NCI-H345 (cell line): ENCODE measurements at places on chromosomes 13 and 19.

GRCh38 chr13:27487776-27488175 is 37.4 kb upstream of the MTIF3 start:
- no peak for DNase-seq

DNA sequence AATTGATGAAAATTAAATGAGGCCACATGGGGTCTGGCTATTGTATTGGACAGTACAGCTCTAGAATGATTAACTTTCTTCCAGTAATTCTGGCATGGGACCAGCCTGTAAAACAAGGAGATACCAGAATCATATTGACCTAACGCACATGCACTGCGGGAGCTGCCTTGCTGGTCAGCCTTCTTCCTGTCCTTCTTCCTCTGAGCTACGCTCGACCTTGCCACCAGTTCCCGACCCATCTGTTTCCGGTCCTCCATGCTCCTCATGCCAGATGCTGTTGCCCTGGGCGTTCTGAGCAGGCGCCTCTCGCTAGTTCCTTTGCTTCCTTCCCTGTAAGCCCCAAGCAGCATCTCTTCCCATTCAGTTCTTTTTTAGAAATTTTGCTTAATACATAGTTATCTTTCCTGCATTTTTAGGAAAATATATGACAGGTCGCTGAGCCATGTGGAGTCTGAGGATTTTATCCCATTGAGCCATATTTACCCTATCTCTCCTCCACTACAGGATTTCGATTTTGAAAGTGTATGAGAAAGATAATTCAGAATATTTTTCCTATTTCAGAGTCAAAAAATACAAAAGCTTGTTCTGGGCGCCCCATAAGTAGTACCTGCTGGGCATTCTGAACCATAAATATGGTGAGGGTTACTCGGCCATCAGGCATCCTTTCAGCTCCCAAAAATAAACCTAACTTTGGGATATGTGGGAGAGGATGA is 38.6 kb downstream of the TNFRSF19 start:
- DNase-seq = no peak

GRCh38 chr13:45015300-45015699 is 26.0 kb downstream of the GPALPP1 start:
- DNase-seq = no peak

DNA sequence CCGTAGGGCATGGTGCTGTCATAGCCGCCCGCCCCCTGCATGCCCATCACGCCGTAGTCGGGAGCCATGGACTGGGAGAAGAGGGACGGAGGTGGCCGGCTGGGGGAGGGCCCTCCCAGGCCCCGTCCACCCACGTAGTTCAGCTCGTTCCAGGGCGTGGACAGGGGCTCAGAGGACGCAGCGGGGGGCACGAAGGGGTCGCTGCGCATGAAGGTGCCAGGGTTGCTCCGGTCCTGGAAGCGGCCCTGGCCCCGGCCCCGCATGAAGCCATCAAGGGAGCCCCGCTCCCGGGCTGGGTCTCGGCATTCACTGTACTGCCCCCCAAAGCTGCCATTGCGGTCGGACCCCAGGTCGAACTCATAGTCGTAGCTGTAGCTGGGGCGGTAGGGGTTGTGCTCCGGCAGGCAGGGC is 6.7 kb downstream of the AKAP8 start:
- no peak for DNase-seq

GRCh38 chr19:56827708-56828107 is 12.8 kb downstream of the PEG3 start:
- no peak for DNase-seq
